HepG2 (cell line): ENCODE measurements at places on chromosomes 6 and 20. TPM values are rescaled to one million over a fixed set of nuclear protein-coding genes. Genes with fewer than 3 reads are reported as not detected.
A peak's percentile ranks its signal among the peaks of the same experiment; 100 is the strongest.

The HLA-DQA1 gene
- total RNA-seq: not detected in 2 replicates

The MC3R gene
- not detected in 2 replicates for total RNA-seq

The SNRPB2 gene
- 204 and 278 TPM in 2 replicates for total RNA-seq

The LRRN4 gene
- total RNA-seq: 0.20 and 0.25 TPM in 2 replicates

DNA sequence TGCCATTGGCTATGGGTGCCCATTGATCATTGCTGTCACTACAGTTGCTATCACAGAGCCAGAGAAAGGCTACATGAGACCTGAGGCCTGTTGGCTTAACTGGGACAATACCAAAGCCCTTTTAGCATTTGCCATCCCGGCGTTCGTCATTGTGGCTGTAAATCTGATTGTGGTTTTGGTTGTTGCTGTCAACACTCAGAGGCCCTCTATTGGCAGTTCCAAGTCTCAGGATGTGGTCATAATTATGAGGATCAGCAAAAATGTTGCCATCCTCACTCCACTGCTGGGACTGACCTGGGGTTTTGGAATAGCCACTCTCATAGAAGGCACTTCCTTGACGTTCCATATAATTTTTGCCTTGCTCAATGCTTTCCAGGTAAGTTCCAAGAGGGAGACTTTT is 16.4 kb downstream of the ADGRF4 start:
- DNase-seq: no peak
- H3K27me3 ChIP-seq: no peaks in the 10 kb centered on the region; the same call in 1 of the 2 replicates
- H3K4me3 ChIP-seq: no peak overlapping the region
- H3K4me1 ChIP-seq: no peaks in the 10 kb centered on the region

GRCh38 chr6:16324606-16325225 is 86.3 kb downstream of the GMPR start:
- no peak overlapping the region for H3K4me3 ChIP-seq
- H3K27ac ChIP-seq: no peak overlapping the region
- DNase-seq: no peak
- no peaks in the 10 kb centered on the region for H3K27me3 ChIP-seq

DNA sequence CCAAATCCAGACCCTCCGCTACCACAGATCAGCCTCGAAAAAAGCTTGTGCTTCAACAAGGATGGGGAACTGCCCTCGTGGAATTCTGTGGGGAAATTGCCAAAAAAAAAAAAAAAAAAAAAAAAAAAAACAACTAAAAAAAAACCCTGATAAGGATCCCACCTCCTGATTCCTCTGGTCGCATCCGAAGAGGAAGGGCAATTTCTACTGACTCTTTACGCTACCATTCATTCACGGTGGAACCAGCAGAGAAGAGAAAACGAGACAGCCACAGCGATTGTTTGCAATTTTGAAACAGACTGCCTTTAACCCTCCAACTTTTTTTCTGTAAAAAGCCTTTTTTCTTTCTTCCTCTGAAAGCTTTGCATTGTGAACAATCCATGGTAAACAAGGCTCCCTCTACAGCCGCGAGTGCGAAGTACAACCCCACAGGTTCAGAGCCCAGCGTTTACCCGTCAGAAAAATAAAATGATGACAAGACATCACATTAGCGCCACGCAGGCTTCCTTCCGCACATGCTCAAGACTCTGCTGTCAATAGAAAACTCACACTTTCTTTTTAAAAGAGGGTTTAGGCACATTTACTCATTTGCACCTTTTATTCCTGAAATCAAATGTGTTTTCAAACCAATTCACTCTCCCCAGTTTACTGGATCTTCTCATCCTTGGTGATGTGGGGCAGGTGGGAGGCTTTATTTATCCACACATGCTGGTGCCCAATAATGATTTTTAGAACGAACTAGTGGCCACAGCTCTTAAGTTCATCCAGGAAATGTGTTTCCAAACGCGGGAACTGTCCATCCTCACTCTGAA is 100.0 kb downstream of the NOL4L start:
- H3K27me3 ChIP-seq: no peaks in the 10 kb centered on the region
- H3K4me1 ChIP-seq: peaks cover 42% of the 10 kb centered on the region
- DNase-seq: peak; percentile 87
- H3K27ac ChIP-seq: peak overlapping the region; percentile 76

DNA sequence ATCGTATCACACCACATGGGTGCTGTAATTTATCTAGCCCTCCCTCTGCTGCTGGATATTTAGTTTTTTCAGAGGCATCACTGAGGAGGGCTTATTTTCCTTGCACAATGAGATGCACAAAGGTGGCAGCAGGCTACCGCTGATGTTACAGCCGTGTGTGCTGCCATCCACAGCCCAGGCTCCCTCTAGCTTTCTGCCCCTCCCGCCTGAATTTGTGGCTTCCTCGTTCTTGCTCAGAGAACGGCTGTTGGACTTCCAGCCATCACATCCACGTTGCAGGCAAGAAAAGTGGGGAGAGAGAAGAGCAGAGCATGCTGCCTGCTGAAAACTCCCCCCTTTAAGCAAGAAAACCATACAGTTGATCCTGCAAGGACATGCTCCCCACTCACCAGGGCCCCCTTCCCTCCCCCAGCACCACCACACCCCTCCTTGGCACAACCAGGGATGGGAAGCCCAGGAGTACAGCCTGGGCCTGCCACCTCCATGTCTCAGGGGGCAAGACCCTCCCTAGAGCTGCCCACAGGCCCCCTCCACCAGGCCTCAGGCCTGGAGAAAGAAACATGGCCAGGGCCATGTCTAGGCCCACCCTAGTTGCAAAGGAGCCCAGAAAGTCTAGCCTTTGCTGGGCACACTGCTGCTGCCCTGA is 102.6 kb downstream of the MRPL14 start:
- no peaks in the 10 kb centered on the region for H3K36me3 ChIP-seq
- H3K4me3 ChIP-seq: no peak overlapping the region
- H3K27me3 ChIP-seq: peaks cover 4% of the 10 kb centered on the region

- H3K4me3 ChIP-seq: no peak overlapping the region
- H3K27ac ChIP-seq: no peak overlapping the region
- peak; percentile 43 for DNase-seq
- no peaks in the 10 kb centered on the region for H3K36me3 ChIP-seq
- H3K27me3 ChIP-seq: no peaks in the 10 kb centered on the region
Measured at GRCh38 chr6:141677598-141678211, 455.0 kb upstream of the GJE1 start.

DNA sequence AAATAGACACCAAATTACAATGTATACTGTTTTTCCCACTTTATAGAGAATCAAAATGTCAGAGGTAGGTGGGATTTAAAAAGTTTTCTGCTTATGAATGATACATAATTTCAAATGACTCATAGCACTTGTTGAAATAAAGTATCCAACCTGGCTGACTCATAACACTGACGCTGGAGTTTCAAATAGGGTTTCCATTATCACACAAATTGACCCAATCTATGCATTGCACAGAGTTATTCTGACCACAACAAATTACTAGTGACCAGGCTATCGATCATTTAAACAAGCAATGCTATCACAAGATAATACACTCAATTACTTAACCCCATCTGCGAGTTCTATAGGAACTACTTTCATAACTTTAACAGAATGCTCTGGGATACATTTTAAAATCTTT is 31.9 kb upstream of the PRELID3B start:
- H3K4me3 ChIP-seq: no peak overlapping the region
- peaks cover 58% of the 10 kb centered on the region for H3K27me3 ChIP-seq
- H3K27ac ChIP-seq: no peak overlapping the region
- DNase-seq: no peak

DNA sequence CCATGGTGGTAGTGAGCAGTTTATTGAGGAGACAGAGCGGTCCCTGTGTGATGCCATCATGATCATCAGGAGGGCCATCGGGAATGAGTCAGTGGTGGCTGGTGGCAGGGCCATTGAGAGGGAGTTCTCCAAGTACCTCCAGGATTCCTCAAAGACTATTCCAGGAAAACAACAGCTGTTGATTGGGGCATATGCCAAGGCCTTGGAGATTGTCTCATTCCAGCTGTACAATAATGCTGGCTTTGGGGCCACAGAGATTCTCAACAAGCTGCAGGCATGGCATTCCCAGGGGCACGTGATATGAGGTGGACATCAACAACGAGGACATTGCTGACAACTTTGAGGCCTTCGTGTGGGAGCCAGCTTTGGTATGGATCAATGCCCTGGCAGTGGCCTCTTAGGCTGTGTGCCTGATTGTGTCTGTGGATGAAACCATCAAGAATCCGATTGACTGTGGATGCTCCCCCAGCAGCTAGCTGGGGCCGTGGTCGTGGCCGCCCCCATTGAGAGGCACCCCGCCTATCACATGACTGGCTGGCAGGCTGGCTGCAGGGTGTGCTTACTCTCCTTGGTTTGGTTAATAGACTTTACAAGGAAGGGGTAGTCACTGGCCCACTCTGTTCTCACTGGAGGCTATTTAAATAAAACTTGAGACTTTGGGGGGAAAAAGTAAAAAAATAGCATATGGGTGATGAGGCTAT is 16.7 kb downstream of the RAET1E start:
- H3K4me3 ChIP-seq: no peak overlapping the region
- no peaks in the 10 kb centered on the region for H3K36me3 ChIP-seq
- H3K4me1 ChIP-seq: no peaks in the 10 kb centered on the region
- DNase-seq: no peak
- no peak overlapping the region for H3K27ac ChIP-seq

DNA sequence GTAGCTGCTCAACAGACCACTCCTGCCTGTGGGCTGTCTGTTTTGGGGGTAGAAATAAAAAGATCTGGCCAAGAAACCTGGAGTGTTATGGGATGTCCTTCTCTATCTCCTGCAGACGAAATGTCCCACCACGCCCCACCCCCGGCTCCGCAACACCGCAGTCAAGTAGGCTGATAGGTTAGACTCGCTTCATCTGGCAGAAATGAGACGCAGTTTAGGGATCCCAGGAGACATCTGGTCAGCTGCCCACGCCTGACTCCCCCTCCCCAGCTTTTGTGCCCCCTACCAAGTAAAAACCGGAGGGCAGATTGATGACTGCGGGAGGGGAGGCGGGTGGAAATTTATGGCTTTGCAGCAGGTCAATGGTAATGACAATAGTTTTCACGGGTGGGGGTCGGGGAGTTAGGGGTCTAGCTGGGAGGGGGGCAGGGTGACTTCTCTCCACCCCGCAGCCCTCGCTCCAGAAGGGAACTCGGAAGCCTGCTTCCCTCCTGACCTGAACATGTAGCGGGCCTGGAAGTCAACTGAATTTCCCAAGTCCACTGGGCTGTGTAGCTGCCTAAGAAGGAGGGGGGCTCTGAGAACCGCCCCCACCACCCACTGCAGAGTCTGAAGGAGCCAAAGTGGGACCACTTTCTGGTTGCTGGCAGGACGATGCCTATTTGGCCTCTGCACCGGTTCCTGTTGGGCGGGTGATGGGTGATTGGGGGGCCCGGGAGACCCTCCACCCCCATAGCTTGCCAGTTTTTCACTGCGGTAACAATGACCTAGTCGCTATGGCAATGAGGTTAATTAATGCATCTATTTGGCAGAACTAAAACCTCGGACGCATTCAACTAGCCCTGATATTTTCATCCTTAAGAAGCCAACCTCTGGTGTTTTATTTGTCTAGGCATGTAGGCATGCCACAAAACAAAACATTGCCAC is 25.7 kb downstream of the PMEPA1 start:
- H3K36me3 ChIP-seq: no peaks in the 10 kb centered on the region
- H3K4me3 ChIP-seq: no peak overlapping the region
- DNase-seq: no peak
- no peaks in the 10 kb centered on the region for H3K4me1 ChIP-seq
- no peak overlapping the region for H3K27ac ChIP-seq

DNA sequence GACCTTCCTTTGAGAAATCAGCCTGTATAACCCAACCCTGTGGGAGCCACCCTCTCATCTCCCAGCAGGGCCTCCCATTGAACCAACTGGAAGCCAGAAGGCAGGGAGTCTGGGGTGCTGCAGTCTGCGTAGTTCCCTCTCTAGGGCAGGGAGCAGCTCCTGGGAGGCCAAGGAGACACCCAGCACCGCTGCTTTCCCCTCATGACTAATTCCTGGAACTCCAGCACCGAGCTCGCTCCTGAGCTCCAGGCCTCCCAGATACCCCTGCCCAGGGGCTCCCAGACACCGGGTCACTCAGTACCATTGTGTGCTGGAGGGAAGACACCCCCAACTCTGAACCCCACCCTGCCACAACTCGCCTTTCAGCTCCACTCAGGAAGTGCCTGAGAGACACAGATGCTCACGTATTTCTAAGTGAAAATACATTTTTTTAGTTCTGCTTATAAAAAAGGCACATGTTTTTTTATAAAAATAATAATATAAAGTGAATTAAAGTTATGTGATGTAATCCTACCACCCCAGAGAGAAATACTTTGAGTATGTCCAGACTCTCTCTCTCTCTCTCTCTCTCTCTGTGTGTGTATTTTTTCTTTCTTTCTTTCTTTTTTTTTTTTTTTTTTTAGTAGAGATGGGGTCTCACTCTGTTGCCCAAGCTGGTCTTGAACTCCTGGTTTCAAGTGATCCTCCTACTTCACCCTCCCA is 17.5 kb downstream of the PIM1 start:
- H3K27ac ChIP-seq: no peak overlapping the region
- DNase-seq: no peak
- H3K4me3 ChIP-seq: no peak overlapping the region
- H3K27me3 ChIP-seq: peaks cover 3% of the 10 kb centered on the region; the same call in 1 of the 3 replicates
- H3K4me1 ChIP-seq: peaks cover 26% of the 10 kb centered on the region

DNA sequence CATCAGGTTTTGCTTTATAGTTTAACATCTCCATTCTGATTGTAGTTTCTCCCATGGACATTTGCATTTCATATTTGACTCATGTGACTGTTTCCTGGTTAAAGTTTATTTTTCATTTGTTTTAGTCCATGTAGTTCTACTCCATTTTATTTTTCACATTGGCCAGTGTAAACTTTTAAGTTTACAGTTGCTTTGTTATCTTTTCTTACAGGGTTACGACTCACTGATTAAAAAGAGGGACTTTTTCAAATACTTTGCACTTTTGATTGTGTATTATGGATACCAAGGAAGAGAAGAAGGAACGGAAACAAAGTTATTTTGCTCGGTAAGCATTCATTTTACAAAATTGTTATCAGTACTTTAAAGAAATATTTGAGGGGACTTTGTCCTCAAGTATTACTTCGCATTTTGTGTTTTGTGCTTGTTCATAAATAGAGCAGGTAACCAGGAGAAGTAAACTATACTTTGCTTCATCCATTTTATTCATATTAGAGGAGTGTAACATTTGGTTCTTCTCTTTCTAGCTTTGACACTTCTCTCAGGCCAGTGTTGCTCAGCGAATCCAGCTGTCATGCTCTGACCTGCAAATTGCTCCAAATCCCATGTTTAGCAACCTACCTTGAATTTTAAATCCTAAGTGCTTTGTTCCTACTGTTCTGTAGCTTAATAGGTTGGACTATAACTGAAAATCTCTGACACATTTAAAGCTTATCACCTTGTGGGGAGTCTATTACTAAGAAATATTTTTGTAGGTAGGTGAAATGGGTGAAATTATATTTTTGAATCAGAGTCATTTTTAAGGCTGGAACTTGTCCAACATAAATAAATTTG is 24.5 kb downstream of the NCOA7 start:
- no peaks in the 10 kb centered on the region for H3K27me3 ChIP-seq
- peaks cover 44% of the 10 kb centered on the region for H3K4me1 ChIP-seq
- H3K4me3 ChIP-seq: no peak overlapping the region
- no peak overlapping the region for H3K27ac ChIP-seq
- no peak for DNase-seq

- H3K4me1 ChIP-seq: no peaks in the 10 kb centered on the region
- H3K4me3 ChIP-seq: no peak overlapping the region
Measured at GRCh38 chr20:63124782-63125580, 91.0 kb downstream of the YTHDF1 start.
